ENCODE measurements at places on chromosomes 3 and 15.

DNA sequence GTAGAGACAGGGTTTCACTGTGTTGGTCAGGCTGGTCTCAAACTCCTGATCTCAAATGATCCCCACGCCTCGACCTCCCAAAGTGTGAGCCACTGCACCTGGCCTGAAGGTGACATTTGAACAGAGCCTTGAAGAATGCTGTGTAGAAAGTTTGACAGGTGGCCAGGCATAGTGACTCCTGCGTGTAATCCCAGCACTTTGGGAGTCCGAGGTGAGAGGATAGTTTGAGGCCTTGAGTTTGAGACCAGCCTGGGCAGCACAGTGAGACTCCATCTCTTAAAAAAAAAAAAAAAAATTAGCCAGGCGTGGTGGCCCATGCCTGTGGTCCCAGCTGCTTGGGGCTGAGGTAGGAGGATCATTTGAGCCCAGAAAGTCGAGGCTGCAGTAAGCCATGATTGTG lies 1.5 kb downstream of the IQGAP1 start:
- no peak for DNase-seq

DNA sequence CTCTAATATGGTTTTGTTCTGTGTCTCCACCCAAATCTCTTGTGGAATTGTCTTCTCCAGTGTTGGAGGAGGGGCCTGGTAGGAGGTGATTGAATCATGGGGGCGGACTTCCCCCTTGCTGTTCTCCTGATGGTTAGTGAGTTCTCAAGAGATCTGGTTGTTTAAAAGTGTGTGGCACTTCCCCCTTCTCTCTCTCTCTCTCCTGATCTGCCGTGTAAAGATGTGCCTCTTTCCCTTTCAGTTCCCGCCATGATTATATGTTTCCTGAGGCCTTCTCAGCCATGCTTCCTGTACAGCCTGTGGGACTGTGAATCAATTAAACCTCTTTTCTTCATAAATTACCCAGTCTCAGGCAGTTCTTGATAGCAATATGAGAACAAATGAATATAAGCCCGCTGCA lies 33.1 kb downstream of the RETNLB start:
- no peak for DNase-seq

DNA sequence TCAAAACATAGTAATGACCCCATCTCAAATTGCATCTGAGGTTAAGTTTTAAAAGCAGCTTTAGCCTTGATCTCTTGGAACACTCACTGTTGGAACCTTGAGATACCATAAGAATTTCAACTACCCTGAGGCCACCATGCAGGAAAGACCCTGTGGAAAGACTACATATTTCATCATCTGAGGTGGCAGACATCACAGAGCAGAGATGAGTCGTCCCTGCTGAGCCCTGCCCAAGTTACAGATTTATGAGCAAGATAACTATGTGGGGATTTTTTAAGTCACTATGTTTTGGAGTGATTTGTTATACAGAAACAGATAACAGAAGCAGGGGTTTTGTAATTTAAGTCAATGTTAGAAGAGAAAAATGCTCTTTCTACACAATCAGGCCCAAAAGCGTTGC lies 168.4 kb downstream of the STAC start:
- no peak for DNase-seq

DNA sequence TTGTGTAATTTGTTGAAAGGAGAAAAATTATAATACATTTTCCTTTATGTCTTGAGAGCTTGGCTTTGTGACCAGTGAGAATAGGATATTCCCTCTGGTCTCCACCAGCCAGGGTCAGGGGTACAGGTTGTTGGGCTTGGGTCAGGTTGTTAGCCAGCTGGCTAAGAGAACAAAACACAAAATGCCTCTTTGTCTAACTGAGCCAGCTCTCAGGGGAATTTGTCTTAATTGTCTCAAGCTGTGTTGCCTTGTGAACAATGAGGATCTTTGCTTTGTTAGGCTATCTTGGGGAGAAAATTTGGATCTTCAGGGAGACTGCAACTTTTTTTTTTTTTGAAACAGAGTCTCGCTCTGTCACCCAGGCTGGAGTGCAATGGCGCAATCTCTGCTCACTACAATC lies 17.7 kb upstream of the GK5 start:
- DNase-seq, result no peak

GRCh38 chr3:124829819-124830554 lies 57.2 kb downstream of the ITGB5 start:
- DNase-seq, result no peak

GRCh38 chr3:29565236-29565635 lies 284.4 kb downstream of the RBMS3 start:
- DNase-seq, result no peak

- peak; percentile 86 for DNase-seq
Observed at GRCh38 chr3:42012935-42013690, 51.2 kb upstream of the ULK4 start.

DNA sequence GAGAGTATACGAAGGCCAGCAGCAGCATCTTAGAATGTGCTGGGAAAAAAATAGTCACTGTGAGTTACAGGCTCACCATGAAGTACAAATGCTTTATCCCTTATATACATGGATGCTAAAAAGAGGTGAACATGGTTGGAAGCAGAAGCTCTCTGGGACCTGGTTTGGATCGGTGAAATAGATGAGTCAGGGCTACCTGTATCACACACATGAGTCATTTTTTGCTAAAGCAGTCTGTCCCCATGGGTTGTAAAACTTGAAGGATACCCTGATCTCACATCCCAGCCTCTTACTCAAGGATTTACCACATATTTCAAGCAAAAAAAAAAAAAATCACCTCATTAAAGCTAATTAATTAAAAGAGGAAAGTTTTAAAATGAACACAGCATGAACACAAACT lies 6.9 kb upstream of the SERPINI2 start:
- no peak for DNase-seq

- no peak for DNase-seq
Observed at GRCh38 chr3:98563661-98564281, 29.6 kb downstream of the CPOX start.

DNA sequence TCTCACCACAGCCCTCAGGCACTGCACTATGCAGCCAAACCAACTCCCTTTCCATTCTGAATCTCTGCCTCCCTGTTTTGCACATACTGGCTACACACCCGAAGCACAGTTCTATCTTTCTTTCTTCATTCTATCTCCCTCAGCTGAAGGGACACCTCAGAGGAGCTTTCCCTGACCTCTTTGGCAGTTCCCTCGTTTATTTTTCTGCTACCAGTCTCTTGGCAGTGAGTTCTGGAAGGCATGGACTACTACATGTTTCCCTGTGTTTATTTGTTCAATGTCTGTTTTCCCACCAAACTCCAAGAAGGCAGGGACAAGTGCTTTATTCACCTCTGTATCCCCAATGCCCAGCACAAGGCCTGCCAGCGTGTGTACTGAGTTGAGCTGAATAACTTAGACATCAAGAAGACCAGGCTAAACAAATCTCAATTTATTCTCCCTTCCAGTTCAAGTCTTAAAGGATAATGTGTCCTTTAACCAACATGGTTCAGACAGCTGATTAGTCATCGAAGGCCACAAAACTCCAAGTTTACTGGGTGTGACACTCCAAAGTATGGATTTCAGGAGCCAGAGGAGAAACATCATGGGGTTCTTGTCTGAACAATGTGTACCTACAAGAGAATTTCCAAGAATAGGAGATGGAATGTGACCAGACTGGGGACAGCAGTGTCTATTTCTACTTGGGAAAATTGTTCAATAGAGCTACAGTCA lies 260.1 kb upstream of the CTNNB1 start:
- no peak for DNase-seq

GRCh38 chr15:51658664-51659063 lies 22.6 kb upstream of the SCG3 start:
- DNase-seq, result no peak

- no peak for DNase-seq
Observed at GRCh38 chr15:90297021-90297420, 31.5 kb downstream of the NGRN start.

GRCh38 chr3:26132942-26133341 lies 343.1 kb downstream of the OXSM start:
- DNase-seq, result no peak

GRCh38 chr3:95645291-95645690 lies 1169.1 kb upstream of the EPHA6 start:
- DNase-seq, result no peak

GRCh38 chr15:83980637-83981036 lies 254.9 kb upstream of the GOLGA6L4 start:
- no peak for DNase-seq

- DNase-seq, result no peak
Observed at GRCh38 chr3:183897606-183898005, 12.9 kb upstream of the PARL start.

DNA sequence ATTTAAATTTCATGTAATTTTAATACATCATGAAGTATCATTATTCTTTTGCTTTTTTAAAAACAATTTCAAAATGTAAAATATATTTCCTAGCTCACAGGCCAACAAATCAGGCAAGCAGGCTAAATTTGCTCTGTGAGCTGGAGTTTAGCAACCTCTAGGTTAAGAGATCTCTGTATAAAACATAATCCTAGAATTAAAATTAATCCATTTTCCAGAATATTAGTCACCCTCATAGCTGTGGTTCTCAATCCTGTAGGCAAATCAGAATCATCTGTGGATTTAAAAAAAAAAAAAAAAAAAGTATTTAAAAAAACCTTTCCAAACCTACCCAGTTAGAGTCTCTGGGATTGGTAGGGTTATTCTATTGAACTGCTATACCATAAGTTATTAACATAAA lies 209.7 kb downstream of the MINAR1 start:
- DNase-seq, result no peak

DNA sequence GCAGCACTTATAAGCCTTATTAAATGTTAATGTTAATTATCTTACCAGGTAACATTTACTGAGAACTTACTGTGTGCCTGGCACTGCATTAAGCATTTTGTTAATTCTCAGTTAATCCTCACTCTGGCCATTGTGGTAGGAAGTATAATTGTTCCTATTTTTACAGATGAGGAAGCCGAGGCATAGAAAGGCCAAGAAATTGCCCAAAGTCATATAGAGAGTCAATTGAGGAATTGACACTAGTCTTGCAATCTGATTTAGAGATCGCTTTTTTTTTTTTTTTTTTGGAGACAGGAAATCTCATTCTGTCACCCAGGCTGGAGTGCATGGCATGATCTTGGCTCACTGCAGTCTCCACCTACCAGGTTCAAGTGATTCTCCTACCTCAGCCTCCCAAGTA lies 132.6 kb upstream of the PROK2 start:
- DNase-seq, result no peak

DNA sequence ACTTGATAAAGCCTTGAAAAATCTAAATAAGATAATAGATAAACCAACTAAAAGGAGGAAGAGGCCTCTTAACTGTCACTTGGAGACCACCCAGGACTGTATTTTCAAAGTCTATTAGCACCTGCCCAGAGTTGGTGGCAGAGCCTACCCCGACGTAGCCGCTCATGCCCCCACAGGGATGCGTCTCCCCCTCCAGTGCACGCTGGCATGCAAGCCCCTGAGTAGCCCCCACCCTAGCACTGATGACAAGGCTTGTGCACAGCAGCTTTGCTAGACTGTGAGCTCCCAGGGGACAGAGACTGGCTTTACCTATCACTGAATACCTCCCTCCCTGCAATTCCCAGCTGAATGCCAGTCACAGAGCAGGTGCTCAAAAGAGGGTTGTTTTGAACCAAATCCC lies 54.1 kb upstream of the HES1 start:
- no peak for DNase-seq

- peak; percentile 68 for DNase-seq
Observed at GRCh38 chr3:195256639-195257453, 14.1 kb downstream of the XXYLT1 start.

DNA sequence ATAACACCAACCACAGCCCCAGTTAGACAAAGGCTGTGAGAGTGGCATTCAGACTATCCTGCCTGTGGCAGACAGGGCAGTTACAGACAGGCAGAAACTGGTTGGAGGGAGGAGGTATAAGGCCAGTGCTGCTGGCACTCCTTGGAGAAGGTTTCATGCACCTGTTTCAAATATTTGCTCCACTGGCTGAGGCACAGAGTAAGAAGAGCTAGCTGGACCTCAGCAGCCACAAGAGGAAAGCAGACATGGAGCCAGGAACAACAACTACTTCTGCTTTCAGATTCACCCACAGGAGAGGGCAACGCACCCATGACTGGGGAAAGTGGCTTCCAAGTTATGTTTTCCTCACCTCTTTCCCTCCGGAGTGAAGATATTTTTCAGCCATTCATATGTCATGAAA lies 11.5 kb upstream of the PRKAR2A start:
- DNase-seq, result no peak

GRCh38 chr3:45704301-45704943 lies 15.2 kb downstream of the SACM1L start:
- no peak for DNase-seq

DNA sequence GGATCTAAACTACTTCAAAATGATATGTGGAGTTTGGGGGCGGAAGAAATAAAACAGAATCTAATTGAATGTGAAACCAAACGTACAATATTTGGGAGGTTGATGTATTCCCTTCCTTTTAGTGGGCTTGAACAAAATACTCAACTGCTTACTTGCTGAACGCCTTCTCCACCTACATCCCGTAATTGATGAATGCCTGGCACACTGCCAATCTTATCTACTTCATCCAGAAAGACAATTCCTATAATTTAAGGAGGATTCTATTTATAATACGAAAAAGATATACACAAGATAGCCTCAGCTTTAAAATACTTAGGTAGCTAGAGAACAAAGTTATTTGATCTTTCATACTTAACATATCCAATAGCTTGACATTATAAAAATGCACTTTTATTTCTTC lies 23.1 kb upstream of the PDCD7 start:
- no peak for DNase-seq

DNA sequence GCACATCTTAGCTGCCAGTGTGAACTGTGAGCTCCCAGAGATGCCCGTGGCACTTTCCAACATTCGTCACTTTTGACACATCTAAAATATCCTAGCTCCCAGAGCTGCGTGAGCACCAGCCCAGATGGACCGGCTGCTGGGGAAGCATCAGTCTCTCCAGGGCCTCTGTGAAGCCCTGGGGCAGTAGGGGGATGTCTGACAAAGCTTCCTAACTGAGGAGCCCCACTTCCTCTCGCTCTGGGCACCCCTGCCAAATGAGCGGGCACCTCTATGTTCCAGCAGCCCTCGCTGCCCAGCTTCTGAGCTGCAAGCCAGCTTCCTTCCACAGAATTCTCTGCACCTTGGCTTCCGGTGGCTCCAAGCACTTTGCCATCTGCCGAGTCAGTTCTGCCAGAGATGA lies 91.1 kb downstream of the LIPC start:
- DNase-seq, result peak; percentile 19

DNA sequence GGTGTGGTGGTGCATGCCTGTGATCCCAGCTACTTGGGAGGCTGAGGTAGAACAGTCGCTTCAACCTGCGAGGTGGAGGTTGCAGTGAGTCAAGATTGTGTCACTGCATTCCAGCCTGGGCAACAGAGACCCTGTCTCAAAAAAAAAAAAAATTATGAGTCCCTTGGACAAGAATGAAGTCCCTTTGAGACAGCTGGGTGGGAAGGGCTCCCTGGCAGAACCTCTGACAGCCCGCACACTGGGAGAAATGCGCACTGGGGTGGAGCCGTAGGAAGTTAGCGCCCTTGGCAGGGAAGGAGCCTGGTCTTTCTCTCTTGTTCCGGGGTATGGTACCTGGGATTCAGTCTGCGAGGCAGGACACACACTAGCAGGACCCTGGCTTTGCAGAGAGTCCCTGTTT lies 51.4 kb downstream of the SLC30A4 start:
- no peak for DNase-seq

Measured in upper lobe of left lung (tissue), 6 donors.